ENCODE measurements at places on chromosomes 7 and 10.

- DNase-seq: no peak
Measured at GRCh38 chr10:67666416-67667034, 29.5 kb downstream of the CTNNA3 start.

DNA sequence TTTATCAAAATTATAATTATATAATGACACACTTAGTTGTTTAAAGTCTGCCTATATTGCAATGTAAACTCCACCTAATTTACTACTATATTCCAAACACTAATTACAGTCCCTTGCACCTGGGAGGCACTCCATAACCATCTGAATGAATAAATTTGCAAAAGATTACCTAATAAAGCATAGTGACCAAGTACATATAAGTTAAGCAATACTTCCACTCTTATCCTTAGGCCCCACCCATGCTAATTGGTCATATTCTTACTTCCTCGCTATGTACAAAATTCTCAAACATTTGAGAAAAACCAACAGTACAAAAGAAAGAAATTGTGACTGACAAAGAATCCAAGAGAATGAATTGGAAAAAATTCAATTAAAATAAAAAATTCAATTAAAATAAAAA, 65.3 kb downstream of the ZFAND4 start:
- no peak for DNase-seq

DNA sequence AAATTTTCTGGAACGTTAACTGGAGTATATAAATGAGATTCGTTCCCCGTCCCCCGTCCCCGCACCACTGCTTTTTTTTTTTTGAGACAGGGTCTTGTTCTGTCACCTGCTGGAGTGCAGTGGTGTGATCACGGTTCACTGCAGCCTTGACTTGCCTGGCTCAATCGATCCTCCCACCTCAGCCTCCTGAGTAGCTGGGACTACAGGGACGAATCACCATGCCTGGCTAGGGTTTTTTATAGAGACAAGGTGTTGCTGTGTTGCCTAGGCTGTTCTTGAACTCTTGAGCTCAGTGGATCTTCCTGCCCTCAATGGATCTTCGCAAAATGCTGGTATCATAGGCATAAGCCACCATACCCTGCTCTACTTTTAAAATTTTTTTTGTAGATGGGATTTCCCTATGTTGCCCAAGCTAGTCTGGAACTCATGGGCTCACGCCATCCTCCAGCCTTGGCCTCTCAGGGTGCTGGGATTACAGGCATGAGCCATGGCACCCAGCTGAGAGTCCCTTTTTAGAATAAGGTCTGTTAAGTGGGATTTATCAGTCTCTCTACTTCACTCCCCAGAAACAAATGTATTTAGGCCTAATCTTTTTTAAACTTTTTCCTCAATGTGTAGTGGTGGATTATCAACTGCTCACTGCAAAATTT, 122.9 kb downstream of the LYZL1 start:
- no peak for DNase-seq

GRCh38 chr10:78576276-78576675, 492.5 kb upstream of the ZMIZ1 start:
- no peak for DNase-seq

DNA sequence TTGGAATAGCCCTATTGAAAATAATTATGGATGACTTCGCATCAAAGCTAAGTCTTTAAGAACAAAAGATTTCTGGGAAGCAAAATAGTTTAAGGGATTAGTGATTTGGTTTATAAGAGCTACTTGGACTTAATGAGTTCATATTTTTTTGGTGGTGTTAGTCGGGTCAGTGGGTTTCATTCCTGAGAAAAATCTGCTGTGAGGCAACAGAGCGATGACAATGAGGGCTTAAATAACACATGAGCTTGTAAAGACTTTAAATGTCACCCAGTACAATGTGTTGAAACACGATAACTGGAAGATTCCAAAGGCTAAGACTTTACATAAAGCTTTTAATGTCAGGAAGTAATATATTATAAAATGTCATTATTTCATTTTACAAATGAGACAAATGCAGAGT, 178.8 kb downstream of the ARL4A start:
- no peak for DNase-seq

- DNase-seq: no peak
Measured at GRCh38 chr10:133476641-133476990, 22.9 kb downstream of the SCART1 start.

DNA sequence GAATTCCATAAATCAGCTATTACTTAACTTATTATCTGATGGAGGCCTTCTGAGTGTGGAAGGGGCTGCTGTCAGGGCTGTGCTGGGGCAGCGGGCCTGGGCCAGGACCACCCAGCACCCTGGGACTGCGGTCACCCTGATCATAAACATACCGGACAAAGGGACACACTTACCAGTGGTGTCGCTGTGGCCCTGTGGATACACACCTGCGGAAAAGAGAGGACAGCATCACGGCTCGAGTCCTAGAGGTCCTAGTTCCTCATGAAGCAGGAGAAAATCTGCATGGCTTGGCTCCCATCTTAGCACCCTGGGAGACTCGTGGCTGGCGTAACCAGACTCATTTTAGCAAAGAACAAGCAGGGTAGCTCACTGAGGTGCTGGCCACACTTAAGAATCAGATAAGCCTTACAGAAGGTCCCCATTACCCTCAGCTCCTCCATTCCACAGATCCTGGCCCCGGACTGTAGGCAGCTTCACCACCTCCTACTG, 17.7 kb downstream of the IL15RA start:
- DNase-seq: no peak

- no peak for DNase-seq
Measured at GRCh38 chr7:138483531-138483930, 23.5 kb downstream of the TRIM24 start.

DNA sequence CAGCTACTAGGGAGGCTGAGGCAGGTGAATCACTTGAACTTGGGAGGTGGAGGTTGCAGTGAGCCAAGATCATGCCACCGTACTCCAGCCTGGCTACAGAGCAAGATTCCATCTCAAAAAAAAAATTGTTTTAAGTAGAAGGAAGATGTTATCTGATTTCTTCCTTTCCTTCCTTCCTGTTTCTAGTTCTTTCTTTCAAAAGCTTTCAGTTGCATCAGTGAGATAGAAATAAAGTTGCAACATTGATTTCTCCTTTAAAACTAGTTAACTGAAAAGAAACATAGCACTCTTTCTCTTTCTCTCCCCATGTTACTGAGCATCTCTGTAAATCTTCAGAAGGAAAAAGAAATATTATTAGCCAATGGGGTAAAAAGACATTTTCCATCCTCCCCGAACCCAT, 37.5 kb downstream of the CNNM1 start:
- DNase-seq: no peak

DNA sequence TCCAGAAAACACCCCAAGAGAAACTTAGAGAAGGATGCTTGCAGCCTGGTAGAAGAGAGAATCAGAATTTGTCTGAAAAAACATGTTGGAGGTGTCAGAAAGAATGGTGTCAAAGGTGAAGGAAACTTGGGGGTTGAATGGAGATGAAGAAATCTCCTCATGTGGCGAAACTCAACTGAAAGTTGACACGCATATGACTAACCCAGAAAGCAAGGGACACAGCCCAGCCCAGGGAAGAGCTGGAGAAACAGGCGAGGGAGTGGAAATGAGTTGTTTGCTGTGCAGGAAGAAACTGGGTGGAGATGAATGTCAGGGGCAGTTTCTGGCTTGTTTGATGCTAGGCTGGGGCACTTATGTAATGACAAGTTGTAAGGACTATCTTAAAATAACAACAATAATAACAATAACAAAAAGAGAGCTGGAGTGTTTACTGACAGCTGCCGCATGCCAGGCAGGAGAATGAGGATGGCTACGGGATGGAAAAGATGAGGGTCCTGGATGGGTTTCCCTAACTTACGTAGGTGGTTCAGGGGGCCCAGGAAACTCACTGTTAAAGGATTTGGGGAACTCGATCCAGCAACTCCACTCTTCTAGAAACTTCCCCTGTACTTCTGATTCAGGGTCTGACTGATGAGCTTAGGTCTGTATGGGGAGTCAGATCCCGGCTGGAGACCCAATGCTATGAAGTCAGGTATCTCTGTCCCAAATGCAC, 57.4 kb downstream of the MAP3K8 start:
- DNase-seq: no peak

DNA sequence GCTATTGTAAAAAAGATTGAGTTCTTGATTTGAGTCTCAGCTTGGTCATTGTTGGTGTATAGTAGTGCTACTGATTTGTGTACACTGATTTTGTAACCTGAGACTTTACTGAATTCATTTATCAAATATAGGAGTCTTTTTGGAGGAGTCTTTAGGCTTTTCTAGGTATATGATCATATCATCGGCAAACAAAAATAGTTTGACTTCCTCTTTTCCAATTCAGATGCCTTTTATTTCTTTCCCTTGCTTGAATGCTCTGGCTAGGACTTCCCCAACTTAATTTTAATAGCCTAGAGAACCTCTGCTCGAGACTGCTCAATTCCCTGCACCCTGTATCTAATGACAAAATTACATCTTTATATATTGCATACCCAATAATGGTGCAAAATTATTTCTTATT, 154.4 kb downstream of the CCDC7 start:
- DNase-seq: no peak

DNA sequence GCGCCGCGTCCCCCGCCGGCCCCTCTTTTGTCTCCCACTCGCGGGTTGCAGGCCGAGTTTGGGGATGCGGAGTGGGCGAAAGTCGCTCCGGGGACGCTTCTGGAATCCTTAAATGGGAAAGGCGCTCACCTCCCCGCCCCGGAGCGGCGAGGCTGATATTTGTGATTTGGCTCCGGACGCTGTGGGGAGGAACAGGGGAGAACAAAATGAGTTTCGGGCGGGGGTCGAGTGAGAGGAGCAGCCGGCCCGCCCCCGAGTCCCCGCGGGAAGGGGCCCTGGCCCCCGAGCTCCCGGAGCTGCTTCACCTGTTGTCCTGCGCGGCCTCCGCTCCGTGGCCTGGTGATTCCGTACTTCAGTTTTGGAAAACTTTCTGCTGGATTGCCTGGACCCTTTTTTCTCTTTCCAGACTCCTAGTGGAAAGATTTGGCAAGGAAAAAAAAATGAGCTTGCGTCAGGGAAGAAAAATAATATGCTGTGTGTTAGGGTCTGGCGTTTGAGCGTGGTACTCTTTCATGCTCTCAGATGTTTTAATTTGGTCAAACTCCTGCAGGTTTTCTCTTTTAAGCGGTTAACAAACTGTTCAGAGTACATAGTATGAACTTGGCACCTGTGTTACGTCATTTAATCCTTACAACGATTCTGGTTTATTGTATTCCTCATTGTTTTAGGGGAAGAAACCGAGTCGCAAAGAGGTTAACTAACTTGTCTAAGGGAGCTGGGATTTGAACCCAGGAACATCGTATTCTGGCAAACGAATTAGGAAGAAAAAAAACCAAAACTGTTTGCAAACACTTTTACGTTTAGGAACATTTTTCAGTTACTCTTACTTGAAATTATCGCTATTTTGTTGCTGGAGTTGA, 924 bp downstream of the BMPR1A start:
- no peak for DNase-seq

DNA sequence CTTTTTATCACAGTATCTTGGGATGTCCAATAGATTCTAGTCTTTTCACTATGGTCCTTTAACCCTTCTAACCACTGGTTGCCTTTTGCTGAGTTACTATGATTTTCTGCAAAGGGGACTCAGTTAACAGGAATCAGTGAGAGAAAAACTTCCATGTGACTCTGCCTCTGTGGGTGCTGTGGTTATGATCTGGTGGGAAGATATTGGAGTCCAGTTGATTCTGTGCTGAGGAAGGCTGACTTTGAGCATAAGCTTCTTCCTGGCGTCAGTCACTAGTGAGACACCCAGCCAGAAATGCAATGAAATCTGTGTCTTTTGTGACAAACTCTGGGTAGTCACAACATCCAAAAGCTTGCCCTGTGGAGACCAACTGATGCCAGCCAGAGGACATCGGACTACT, 648.0 kb downstream of the SUGCT start:
- DNase-seq: no peak

GRCh38 chr10:122096705-122097104, 107.7 kb downstream of the TACC2 start:
- no peak for DNase-seq

GRCh38 chr7:92391071-92391470, 56.2 kb upstream of the GATAD1 start:
- DNase-seq: no peak

- no peak for DNase-seq
Measured at GRCh38 chr10:70232859-70233108, 445 bp downstream of the PPA1 start.

GRCh38 chr7:98227939-98228338, 16.7 kb downstream of the BHLHA15 start:
- DNase-seq: no peak

GRCh38 chr7:120966961-120967360, 16.4 kb downstream of the ING3 start:
- no peak for DNase-seq

- DNase-seq: no peak
Measured at GRCh38 chr10:13049774-13050420, 48.4 kb upstream of the CCDC3 start.

DNA sequence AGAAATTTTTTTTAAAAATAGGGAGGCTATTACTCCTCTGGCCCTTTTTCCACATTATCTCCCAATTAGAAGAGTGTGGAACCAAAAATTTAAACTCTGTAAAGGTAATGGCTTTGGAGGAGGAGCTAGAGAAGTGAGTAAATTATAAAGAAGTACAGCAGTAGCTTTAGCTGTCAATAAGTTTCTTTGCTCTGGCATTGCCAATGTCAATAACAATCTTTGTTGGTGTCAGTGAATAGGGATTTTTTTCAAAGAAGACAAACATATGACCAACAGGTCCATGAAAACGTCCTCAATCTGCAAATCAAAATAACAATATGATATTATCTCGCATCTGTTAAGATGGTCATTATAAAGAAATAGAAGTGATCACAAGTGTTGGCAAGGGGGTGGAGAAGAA, 227.1 kb upstream of the MBL2 start:
- no peak for DNase-seq

Data from stimulated activated CD8-positive, alpha-beta memory T cell treated with anti-CD3 and anti-CD28 coated beads, Interleukin-4, amount 100 ng/mL, for 4 hours (primary cell).